ENCODE measurements at places on chromosomes 3 and 15.

- DNase-seq, result no peak
Observed at GRCh38 chr15:51837792-51838251, 8.4 kb downstream of the TMOD3 start.

DNA sequence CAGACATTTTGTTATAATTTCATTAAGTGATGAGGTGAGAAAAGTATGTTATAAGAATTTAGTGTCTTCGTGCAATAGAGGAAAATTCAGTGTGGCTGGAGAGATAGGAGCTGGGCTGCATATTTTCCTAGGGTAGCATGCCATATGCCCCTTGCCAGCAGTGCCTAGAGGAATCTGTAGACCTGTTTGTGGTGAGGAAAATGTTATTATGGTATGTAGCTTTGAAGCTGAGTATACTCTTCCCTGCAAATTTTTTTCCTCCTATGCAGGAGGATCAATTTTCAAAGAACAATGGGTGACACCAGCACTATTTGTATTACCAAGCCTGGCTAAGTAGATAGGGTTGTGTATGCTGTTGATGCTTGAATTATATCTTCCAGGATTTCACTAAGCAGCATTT, 200.6 kb downstream of the EDEM1 start:
- no peak for DNase-seq

GRCh38 chr3:157871838-157872460, 234.3 kb downstream of the SHOX2 start:
- DNase-seq, result no peak

DNA sequence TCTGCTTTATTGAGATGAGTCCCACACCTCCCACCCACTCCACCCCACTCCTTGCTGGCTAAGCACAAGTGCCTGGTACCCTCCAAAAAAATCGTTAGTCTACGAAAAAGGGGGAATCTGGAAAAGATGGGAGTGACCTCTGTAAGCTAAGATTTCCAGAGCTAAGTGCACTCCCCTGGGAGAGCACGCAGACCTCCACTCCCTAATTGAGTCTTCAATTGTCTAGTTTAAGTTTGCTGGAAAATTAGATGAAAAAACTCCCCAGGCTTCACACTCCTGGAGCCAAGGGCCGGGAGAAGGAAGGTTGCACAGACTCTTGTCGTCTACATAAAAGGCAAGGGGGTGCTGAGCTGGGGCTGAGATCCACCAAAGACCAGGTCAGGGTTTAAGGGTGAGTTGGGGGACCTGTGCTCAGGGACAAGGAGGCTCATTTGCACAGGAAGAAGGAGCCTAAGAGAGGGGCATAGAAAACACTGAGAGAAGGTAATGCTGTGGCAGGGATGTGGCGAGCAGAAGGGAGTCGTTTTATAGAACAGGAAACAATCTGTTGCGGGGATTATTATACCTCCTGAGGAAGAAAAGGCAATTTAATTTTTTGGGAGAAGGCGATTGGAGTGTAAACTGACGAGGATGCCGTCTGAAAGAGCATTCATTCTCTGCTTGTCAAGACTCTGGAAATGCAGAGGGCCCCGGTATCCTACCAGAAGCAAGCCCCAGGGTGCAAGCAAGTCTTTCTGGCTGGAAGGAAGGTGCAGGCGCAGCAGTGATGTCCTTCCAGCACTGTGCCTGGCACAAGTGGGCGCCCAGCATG, 126.5 kb upstream of the DLG1 start:
- DNase-seq, result no peak

- DNase-seq, result no peak
Observed at GRCh38 chr3:157500232-157500631, 3.0 kb downstream of the VEPH1 start.

GRCh38 chr15:92968926-92969651, 69.0 kb downstream of the CHD2 start:
- no peak for DNase-seq

GRCh38 chr15:67433495-67434099, 87.3 kb upstream of the C15orf61 start:
- peak; percentile 59 for DNase-seq
